ENCODE measurements at places on chromosomes 5 and 9. TPM values are rescaled to one million over a fixed set of nuclear protein-coding genes. Genes with fewer than 3 reads are reported as not detected.
A peak's percentile ranks its signal among the peaks of the same experiment; 100 is the strongest.

Gene PALM2AKAP2
- total RNA-seq, result 8.1 TPM

Gene ABITRAM
- total RNA-seq, result 10.0 TPM

- DNase-seq, result no peak
- H3K4me1 ChIP-seq, result no peaks in the 10 kb centered on the region
- no peak overlapping the region for H3K27ac ChIP-seq
- H3K36me3 ChIP-seq, result no peaks in the 10 kb centered on the region
- no peaks in the 10 kb centered on the region for H3K27me3 ChIP-seq
- H3K4me3 ChIP-seq, result no peak overlapping the region
Observed at GRCh38 chr5:17727098-17727497, 92.8 kb downstream of the TAF11L14 start.

- no peaks in the 10 kb centered on the region for H3K27me3 ChIP-seq
- DNase-seq, result no peak
- H3K4me1 ChIP-seq, result peaks cover 74% of the 10 kb centered on the region
- H3K4me3 ChIP-seq, result peak overlapping the region; percentile 71
- H3K27ac ChIP-seq, result peak overlapping the region; percentile 97
Observed at GRCh38 chr5:141512911-141513626, 24.2 kb downstream of the PCDHGC5 start.

DNA sequence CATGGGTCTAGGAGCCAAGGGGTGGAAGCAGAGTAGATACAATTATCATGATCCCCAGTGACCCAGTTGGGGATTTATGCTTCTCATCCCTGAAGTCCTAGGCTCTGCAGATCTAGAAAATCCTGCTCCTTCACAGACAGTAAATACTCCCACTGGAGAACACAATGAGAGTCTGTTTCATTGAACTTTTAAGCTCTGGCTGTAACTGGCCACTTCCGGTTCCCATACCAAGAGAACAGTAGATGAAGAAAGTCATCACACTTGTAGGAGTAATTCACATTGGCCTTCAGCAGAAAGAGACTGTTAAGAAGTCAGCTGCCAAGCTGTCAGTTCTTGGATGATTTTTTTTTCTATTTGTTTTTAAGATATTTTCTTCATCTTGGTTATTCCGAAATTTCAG lies 597.1 kb downstream of the ACTL7B start:
- no peak overlapping the region for H3K27ac ChIP-seq
- H3K4me1 ChIP-seq, result no peaks in the 10 kb centered on the region
- DNase-seq, result peak; percentile 80
- H3K27me3 ChIP-seq, result no peaks in the 10 kb centered on the region
- no peaks in the 10 kb centered on the region for H3K36me3 ChIP-seq
- H3K4me3 ChIP-seq, result no peak overlapping the region

Gene LMX1B
- total RNA-seq, result 0.66 TPM
